H9 (cell line): ENCODE measurements at places on chromosomes 2 and 18. TPM values are rescaled to one million over a fixed set of nuclear protein-coding genes. Genes with fewer than 3 reads are reported as not detected.

- DNase-seq, result no peak
- H3K27me3 ChIP-seq, result no peaks in the 10 kb centered on the region
- no peak overlapping the region for H3K27ac ChIP-seq
- H3K36me3 ChIP-seq, result peaks cover 5% of the 10 kb centered on the region
Observed at GRCh38 chr2:171804456-171804855, 89.6 kb downstream of the SLC25A12 start.

GRCh38 chr2:8573942-8574195 lies 108.0 kb upstream of the ID2 start:
- H3K4me3 ChIP-seq, result no peak overlapping the region
- H3K27ac ChIP-seq, result no peak overlapping the region
- no peaks in the 10 kb centered on the region for H3K36me3 ChIP-seq
- H3K4me1 ChIP-seq, result 0 out of 2 replicates have a peak, but pooled peaks cover 2% of the 10 kb centered on the region
- no peak for DNase-seq

- no peak for DNase-seq
- no peaks in the 10 kb centered on the region for H3K27me3 ChIP-seq
- H3K36me3 ChIP-seq, result no peaks in the 10 kb centered on the region
- H3K4me3 ChIP-seq, result no peak overlapping the region
- no peak overlapping the region for H3K27ac ChIP-seq
Observed at GRCh38 chr2:187320846-187321245, 127.2 kb downstream of the CALCRL start.

Gene PTPRN
- total RNA-seq, result 6.3 and 6.5 TPM in 2 replicates

Gene CNGA3
- not detected in 2 replicates for total RNA-seq

Gene TANK
- total RNA-seq, result 17.3 and 23.9 TPM in 2 replicates
